Occipital lobe (tissue), 3 donors: ENCODE measurements at places on chromosomes 12 and 14. TPM values are rescaled to one million over a fixed set of nuclear protein-coding genes. Genes with fewer than 3 reads are reported as not detected.

Gene SMAGP
- 3.1 TPM for total RNA-seq

Gene SLC39A2
- not detected for total RNA-seq

Gene LHX5
- not detected for total RNA-seq

Gene MYH6
- not detected for total RNA-seq

Gene RND1
- 22.9 TPM for total RNA-seq

Gene EXOC3L4
- 1.1 TPM for total RNA-seq
